Activated T-helper 2 cell treated with anti-CD3 and anti-CD28 coated beads, Interferon-gamma antibody, Interleukin-2, Interleukin-4, amounts not matched to agents 10 μg/mL and 5 μg/mL and 100 μg/mL, durations not matched to agents 14 hours and 24 hours and 36 hours (primary cell): ENCODE measurements at places on chromosomes 2 and 18.

DNA sequence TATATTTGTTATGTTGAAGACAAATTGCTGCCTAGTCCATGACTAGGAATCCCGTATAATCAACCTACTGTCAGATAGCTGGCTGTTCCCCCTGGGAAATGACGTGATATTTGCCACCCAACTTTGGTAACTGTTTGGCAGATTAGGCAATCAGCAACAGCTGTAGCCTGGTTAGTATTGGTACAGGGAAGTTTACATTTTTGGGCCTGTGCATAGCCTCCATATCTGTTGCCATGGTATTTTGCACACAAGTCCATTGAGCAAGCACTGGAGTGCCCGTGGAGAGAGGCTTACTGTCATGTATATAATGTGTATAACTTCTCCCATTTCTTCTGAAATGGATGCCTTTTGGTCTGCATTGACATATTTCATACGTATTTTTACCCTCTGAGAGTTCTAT lies 27.7 kb downstream of the BIRC6 start:
- H3K27me3 ChIP-seq: no peaks in the 10 kb centered on the region
- H3K36me3 ChIP-seq: peaks cover 45% of the 10 kb centered on the region
- peaks cover 4% of the 10 kb centered on the region for H3K4me1 ChIP-seq
- no peak for DNase-seq

DNA sequence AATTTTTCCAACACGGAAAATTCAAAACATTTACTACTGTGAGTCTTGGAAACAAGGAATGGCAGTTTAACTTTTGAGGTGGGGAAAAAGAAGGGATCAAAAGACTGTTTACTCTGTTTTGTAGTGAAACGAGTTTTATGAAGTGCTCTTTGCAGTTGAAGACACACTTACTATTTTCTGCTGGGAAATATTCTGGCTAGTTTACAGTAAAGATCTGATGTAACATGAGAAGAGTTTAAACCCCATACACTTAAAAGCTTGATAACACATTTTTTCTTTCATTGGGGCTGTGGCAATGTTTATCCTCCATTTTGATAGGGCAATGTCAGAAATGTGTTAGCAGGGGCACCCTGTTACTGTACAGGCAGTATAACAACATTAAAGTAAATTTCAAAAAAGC lies 124.9 kb upstream of the SMAD7 start:
- no peaks in the 10 kb centered on the region for H3K27me3 ChIP-seq
- peaks cover 5% of the 10 kb centered on the region for H3K36me3 ChIP-seq
- no peak for DNase-seq
- H3K4me1 ChIP-seq: peaks cover 23% of the 10 kb centered on the region
- no peak overlapping the region for H3K4me3 ChIP-seq

GRCh38 chr2:178195390-178196166 lies 1.3 kb downstream of the OSBPL6 start:
- H3K27ac ChIP-seq: no peak overlapping the region
- no peaks in the 10 kb centered on the region for H3K36me3 ChIP-seq
- H3K4me3 ChIP-seq: peak overlapping the region; percentile 70
- peaks cover 67% of the 10 kb centered on the region for H3K27me3 ChIP-seq
- no peak for DNase-seq
- H3K4me1 ChIP-seq: peaks cover 15% of the 10 kb centered on the region

DNA sequence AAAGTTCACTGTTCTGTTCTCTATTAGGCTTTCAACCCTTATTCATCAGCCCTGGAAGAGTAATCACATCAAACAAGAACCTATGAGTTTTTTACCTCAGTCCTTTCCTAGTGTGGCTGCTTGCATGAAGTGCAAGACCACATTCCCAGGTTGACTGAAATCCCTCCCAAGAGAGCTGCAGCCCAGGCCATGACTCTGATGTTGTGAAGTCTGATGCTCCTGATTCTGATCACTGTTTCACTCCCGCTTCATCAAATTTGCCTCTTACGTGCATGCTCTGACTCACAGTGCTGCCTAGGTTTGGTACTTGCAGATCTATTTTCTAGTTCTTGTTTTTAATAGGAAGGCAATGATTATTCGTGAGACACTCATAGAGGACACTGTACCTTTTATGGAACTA lies 58.2 kb upstream of the DSEL start:
- H3K4me1 ChIP-seq: no peaks in the 10 kb centered on the region
- H3K27me3 ChIP-seq: no peaks in the 10 kb centered on the region

GRCh38 chr18:23568281-23569138 lies 17.8 kb downstream of the NPC1 start:
- peaks cover 7% of the 10 kb centered on the region for H3K4me1 ChIP-seq
- no peak overlapping the region for H3K27ac ChIP-seq
- H3K36me3 ChIP-seq: peaks cover 64% of the 10 kb centered on the region
- no peak overlapping the region for H3K4me3 ChIP-seq
- DNase-seq: no peak

GRCh38 chr2:47016172-47016913 lies 100.7 kb upstream of the MCFD2 start:
- DNase-seq: no peak
- no peaks in the 10 kb centered on the region for H3K4me1 ChIP-seq
- peaks cover 40% of the 10 kb centered on the region for H3K36me3 ChIP-seq
- peak overlapping the region; percentile 62 for H3K27ac ChIP-seq

GRCh38 chr18:26255695-26256622 lies 29.7 kb downstream of the TAF4B start:
- H3K4me1 ChIP-seq: peaks cover 14% of the 10 kb centered on the region
- no peak overlapping the region for H3K4me3 ChIP-seq
- H3K27ac ChIP-seq: no peak overlapping the region

DNA sequence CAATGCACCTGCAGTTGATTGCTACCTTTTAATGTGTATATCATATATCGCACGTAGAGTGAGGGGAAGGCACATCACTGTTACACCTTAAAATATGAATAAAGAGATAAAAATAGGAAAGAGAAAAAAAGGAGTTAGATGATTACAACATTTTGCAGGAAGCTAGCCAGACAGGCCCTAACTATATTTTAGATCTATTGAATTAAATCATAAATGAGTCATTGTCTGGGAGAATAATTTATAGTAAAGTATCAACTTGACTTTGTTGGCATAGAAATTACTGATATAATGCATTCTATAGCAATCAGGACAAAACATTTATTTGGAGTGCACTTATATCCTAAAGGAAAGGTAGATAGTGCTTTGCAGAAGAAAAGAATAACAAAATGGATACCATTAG lies 384.9 kb upstream of the NXPH2 start:
- DNase-seq: no peak
- H3K36me3 ChIP-seq: no peaks in the 10 kb centered on the region
- no peak overlapping the region for H3K4me3 ChIP-seq
- H3K4me1 ChIP-seq: no peaks in the 10 kb centered on the region

GRCh38 chr2:182545420-182546167 lies 118.8 kb upstream of the PDE1A start:
- no peak overlapping the region for H3K4me3 ChIP-seq
- DNase-seq: no peak
- no peak overlapping the region for H3K27ac ChIP-seq
- no peaks in the 10 kb centered on the region for H3K36me3 ChIP-seq

DNA sequence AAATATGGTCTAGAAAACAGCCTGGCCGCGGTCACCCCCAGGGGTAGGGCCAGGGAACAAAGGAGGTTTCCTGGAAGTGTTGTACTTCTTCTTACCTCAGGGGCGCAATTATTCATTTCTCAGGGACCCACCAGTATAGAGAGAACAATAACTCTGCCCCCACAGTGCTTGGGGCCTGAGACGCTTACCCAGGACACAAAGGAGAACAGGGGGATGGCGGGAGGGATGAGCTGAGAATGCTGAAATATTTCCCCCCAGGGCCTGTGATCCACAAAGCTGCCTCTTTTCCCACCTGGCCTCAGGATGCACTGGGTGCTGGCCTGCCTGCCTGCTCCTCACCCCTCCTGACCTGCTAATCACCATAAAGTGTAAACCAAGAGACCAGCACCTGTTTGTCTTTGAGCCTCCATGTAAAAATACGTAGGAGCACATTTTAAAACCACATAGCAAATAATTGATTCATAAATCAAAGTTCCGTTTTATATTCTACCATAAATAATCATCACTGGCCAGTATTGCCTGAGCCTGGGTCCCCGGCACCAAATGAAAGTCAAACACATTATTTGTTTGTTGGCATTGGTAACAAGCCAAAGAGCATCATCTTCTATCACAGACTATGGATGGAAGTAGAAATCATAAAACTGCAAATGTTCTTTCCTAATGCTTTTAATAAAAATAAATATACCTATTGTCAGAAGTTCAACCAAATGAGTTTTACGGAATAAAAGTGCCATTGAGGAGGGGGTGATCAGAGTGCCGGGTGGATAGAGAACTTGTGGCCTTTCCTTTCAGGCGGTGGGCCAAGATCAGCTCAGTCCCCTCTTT lies 67.3 kb upstream of the RMDN2 start:
- peaks cover 3% of the 10 kb centered on the region for H3K4me1 ChIP-seq
- no peak overlapping the region for H3K27ac ChIP-seq
- DNase-seq: no peak
- H3K36me3 ChIP-seq: no peaks in the 10 kb centered on the region
